ENCODE measurements at places on chromosomes 3 and 15.

DNA sequence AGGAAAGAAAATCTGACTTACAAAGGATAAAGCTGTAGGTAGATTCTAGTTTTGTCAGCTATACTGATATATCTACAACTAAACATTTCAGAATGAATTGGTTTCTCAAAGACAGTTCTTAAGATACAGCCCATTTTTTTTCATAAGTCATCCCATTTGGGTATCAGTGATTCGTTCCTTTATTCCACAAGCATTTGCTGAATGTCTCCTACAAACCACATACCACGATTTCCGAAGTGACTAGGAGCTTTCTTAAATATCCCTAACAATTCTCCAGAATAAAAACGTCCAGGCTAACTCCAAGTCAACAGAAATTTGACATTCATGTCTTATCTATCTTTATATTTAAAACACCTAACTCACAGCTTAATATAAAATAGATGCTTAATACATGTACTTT is 59.8 kb downstream of the TP53BP1 start:
- DNase-seq = no peak

GRCh38 chr3:156359368-156359767 is 195.5 kb downstream of the SSR3 start:
- no peak for DNase-seq

DNA sequence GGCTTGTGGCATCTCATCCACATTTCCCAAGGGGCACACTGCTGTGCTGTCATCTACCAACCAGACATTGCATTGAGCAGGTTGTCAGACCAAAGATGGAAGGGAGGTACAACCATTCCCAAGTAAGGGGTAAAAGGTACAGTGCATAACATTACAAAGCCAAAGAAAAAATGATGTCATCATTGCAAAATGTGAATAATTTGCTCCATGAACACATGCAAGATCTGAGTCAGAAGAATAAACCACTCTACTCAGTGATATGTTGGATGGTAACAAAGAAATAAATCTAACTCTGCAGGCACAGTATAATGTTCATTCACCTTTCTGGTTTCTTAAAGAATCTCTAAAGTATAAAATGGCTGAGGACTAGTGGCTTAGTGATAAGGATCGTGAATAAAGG is 202.7 kb downstream of the MAGI1 start:
- DNase-seq = no peak

DNA sequence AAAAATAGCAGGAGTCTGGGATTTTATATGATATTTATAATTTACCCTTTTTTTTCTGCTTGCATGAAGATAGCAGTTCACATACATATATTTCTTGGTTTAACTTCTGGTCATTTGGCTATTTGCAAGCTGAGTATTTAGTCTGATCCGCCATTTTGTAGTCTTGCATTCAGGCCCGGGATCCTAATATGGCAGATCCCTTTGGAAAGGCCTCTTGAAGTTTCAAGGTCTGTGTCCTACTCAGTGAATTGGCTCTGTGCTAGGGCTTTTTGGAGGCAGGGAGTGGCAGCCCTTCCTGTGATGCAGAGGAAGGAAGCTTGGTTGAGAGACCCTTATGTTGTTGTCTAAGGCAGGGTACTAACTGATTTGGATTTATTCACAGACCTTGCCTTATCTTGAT is 2.9 kb downstream of the SNRPN start:
- no peak for DNase-seq

GRCh38 chr15:76310475-76311099 is 682 bp downstream of the ETFA start:
- no peak for DNase-seq

GRCh38 chr3:27509376-27509775 is 25.2 kb upstream of the SLC4A7 start:
- DNase-seq = no peak

DNA sequence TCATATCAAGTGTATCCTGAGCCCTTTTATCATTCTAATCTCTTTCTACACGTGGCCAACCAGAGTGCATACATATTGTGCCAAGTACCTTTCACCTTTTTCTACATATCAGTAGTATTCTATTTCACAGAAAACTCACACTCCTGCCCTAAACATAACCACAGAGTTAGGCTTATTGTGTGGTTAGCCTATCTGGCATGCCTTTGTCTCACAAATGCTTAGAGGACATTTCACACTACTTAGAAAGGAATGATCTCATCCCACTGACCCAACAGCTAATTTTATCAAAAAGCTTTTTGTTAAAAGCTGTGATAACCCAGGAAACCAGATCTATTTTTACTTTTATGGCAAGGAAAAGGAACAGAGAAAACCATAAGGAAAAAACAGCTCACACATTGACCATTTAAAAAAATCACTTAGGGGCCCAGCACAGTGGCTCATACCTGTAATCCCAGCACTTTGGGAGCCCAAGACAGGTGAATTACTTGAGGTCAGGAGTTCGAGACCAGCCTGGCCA is 17.8 kb upstream of the MAP4 start:
- no peak for DNase-seq

- DNase-seq = peak; percentile 10
Measured at GRCh38 chr3:186534113-186534669, 10.0 kb downstream of the CRYGS start.

DNA sequence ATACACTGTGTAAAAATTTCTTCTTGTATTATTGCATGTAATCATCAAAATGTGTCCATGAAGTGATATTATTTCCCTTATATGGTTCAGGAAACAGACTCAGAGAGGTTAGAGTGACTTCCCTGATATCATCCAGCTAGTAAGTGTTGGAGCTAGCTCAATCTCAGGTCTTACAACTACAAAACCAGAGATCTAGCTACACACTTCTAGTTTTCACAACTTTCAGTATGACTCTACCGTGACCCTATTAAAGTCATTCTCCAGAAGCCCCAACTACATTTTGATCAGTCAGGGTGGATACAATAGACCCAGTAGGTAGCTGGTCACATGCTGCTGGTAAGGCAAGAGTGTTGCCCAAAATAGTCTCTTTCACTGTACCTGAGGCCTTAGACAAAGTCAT is 165.3 kb downstream of the GOLIM4 start:
- no peak for DNase-seq

- DNase-seq = no peak
Measured at GRCh38 chr15:51924156-51925068, 47.2 kb downstream of the LEO1 start.

Data from T-cell (primary cell).